ENCODE measurements at places on chromosomes 2 and 18. TPM values are rescaled to one million over a fixed set of nuclear protein-coding genes. Genes with fewer than 3 reads are reported as not detected.

DNA sequence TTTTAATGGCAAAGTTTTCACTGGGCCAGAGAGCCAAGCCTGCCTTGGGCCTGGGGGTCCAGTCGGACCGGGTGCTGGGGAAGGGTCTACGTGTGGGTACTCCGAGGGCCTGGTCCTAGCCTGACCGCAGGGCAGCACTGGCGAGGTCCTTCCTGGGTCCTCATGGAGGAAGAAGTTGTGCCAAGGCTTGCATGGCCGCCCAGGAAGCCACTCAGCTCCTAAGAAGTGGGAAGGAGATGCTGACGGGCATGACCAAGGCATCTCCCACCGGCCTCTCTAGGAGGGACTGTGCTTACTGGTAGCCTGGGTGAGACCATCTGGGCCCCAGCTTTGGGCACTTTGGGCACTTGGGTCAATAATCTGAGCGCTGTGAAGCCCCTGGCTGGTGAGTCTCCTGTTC, 22.6 kb downstream of the CIB4 start:
- peak; percentile 26 for DNase-seq

DNA sequence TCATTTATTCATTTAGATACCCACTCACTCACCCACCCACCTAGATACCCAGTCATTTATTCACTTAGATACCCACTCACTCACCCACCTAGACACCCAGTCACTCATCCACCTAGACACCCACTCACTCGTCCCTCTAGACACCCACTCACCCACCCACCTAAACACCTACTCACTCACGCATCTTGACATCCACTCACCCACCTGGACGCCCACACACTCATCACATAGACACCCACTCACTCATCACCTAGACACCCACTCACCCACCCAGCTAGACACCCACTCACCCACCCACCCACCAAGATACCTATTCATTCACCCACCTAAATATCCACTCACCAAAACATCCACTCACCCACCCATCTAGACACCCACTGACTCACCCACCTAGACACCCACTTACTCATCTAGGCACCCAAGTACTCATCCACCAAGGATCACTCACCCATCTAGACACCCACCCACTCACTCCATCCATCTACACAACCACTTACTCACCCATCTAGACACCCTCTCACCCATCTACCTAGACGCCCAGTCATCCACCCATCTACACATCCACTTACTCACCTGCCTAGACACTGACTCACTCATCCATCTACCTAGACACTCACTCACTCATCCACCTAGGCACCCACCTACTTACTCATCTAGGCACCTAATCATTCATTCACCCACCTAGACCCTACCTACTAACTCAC, 723.7 kb upstream of the RAB6C start:
- no peak for DNase-seq

GRCh38 chr18:65661391-65661790, 89.4 kb upstream of the CDH7 start:
- DNase-seq = no peak

GRCh38 chr2:70596293-70596692, 42.7 kb upstream of the TGFA start:
- no peak for DNase-seq

DNA sequence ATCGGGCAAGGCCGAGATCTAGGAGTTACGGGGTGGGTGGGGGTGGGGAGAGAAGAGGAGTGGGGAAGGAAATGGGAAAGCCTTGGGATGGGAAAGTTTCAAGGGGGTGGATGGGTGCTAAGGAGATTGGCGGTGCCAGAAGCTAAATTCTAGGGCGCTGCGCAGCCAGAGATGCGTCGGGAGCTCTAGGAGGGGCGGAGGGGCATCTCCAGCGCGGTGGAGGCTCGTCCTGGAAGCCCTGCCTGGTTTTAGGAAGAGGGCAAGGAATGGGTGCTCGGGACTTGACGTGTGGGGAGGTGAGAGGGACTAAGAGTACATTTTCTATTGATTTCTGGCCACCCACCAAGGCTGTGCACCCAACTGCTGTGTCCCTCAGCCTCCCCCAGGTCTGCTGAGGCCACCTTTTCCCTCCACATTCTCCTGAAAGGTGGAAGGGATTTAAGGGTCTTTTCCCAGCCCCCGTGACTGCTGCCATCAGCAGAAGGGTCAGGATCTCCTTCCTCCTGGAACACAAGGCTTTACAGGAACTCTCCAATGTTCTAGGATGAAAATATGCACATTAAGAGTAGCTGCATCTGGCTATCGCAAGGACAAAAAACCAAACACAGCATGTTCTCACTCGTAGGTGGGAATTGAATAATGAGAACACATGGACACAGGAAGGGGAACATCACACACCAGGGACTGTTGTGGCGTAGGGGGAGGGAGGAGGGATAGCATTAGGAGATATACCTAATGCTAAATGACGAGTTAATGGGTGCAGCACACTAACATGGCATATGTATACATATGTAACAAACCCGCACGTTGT, 1.4 kb downstream of the C2orf72 start:
- no peak for DNase-seq

GRCh38 chr2:85015653-85016360, 44.8 kb downstream of the KCMF1 start:
- DNase-seq = no peak

GALNT3 gene
- total RNA-seq = 78.5 TPM

SEH1L gene
- 28.4 TPM for total RNA-seq

DNA sequence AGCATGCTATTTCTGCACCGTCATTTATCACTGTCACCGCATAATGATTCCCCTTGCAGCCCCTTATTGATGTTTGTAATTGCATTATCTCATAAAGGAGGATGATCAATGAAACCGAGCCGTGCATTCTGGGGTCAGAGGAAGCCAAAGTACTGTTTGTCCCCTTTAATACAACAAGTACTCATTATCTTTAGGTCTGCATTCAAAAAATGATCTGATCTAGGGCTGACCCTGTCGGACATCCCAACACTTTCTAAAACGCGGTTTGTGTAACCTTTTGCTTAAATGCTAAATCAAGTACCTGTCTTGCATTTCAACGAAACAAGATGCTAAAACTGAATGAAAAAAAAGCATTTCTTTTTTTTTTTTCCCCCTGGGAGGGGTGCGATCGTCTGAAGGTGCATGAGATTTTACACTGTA, 143.8 kb downstream of the MEIS1 start:
- DNase-seq = no peak

DNA sequence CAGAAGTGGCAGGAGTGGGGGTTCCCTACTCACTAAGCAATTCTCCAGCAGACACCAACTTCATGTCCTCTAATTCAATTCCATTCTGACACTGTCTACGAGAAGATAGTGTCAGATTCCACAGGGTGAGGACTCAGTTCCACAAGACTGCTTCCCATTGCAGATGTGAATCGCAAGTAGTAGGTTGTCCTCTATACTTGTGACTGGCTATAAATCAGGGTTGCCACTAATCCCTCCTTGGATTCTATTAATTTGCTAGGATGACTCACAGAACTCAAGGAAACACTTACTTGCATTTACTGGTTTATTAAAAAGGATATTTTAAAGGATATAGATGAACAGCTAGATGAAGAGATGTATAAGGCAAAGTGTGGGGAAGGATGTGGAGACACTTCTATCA, 184.1 kb upstream of the ACVR2A start:
- no peak for DNase-seq

GRCh38 chr2:109454765-109455394, 158.9 kb downstream of the SEPTIN10 start:
- no peak for DNase-seq

DNA sequence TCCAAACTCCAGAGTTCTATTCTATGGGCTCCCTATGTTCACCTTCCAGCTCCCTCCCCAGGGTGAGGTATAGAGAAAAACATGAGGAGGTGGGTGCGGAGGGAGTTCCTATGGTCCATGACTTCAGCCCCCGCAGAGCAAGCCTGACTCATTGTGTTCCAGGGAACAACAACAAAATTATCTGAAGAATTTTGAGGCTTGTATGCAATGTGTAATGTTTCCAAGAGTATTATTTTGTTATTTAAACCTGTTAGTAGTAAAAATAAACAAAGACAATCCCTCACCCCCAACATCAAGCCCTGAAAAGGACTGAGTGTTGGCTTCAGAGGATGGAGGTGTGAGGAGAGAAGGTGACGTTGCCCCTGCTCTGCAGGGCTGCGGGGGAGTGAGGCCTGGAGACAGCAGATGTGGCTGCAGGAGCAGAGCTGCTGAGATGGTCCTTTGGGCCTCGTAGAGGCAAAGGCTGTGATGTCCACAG, 29.0 kb downstream of the LAMA3 start:
- DNase-seq = no peak

GRCh38 chr2:99448556-99448955, 41.3 kb downstream of the REV1 start:
- no peak for DNase-seq

GRCh38 chr2:135667045-135667444, 74.6 kb upstream of the UBXN4 start:
- DNase-seq = no peak

DNA sequence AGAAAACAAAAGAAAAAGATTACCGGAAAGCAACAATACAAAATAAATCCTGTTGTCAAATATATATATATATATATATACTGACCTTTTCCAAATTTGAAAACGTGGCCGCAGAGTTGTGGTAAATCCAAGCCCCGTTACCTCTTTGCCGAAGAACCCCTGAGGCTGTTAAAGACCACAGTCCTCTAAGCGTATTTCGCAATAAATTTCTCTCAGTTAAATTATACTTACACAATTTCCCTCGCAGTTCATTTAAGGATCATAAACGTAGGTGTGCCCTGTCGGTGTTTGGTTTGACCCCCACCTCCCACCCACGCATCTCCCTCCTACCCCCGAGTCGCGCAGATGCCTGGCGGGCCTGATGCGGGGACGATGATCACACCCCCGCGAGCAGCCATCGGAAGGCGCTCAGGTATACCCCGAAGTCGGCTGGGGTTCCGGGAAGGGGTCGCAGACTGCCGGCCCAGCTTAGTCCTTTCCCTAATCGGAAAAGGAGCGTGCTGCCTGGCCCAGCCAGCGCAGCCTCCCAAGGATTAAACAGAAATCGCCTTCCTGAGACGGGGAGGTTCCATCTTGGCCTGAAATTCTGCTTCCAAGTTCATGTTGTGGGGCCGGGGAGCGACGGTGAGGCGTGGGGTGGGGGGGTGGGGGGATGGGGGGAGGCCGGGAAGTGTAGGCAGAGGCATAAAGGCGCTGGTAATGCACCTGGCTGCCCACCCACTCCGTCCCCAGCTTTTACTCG, 2.9 kb upstream of the MEIS1 start:
- no peak for DNase-seq

DNA sequence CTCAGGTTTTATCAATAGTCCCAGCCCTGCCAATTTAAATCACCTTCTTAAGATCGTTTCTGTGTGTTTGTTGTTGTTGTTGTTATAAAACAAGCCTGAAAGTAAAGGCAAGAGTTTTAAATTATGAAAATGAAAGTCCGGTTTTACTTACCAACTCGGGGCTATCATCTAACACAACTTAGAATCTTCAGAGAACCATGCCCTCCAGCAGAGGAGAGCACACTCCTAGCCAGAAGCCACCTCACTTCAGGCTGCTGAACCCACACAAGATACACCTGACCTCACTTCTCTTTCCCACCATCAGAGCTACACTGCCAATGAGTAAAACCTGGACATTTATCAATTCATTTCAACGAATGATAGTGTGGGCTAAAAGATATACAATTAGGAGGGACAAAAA, 335.2 kb downstream of the IRS1 start:
- DNase-seq = no peak

C2orf66 gene
- not detected for total RNA-seq

IL36A gene
- total RNA-seq = not detected

DNA sequence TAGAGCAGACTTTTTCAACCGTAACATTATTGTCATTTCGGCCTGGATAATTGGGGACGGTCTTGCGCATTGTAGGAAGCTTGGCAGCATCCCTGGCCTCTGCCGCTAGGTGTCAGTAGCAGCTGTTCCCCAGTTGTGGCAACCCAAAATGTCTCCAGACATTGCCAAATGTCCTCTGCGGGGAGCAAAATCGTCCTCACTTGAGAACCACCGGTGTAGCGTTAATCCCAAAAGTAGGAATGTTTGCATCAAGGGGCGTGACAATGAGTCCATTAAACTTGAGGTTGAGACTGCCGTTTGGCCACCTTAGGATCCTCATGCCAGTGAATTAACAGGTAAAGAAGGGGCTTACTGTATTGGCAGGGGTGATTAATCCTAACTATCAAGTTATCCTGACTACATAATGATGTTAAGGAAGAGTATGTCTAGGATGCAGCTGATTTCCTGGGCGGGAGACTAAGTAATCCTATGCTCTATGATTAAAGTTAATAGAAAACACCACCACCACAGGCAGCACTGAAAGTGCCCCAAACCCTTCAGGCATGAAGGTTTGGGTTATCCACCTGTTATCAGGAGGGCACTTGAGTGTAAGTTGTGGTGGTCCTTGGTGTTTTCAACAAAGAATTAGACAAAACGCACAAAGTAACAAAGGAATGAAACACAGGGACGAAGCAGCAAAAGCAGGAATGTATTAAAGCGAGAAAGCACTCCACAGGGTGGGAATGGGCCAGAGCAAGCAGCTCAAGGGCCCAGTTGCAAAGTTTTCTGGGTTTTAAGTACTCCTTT, 4.9 kb upstream of the ZC3H8 start:
- peak; percentile 82 for DNase-seq

GRCh38 chr2:46334389-46335271, 37.4 kb downstream of the EPAS1 start:
- DNase-seq = no peak

- no peak for DNase-seq
These were observed 29.1 kb downstream of the FAM178B start for GRCh38 chr2:96957244-96957643.

DNA sequence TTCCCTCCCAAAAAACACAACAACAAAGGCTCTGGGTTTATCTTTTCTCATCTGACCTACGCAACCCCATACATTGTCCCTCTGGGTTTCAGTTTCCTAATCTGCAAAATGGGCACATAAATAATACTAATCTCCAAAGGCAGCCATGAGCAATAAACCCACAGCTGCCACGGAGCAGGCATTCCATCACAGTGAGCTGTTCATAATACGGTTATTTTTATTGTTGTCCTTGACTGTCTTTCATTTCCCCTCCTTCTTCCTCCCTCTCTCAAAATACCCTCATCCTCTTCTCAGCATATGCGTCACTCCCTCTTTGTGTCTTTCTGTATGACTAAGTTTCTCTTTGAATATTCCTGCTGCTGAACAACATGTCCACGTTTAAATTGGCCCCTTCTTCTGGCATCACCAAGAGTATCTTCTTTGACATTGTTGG, 129.8 kb upstream of the CAB39 start:
- no peak for DNase-seq

DNA sequence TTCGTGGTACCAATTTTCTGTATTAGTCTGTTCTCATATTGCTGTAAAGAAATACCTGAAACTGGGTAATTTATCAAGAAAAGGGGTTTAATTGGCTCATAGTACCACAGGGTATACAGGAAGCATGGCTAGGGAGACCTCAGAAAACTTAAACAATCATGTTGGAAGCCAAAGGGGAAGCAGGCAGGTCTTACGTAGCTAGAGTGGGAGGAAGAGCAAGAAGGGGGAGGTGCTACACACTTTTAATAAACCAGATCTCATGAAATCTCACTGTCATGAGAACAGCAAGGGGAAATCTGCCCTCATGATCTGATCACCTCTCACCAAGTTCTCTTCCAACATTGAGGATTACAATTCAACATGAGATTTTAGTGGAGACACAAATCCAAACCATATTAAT, 226.8 kb upstream of the TPO start:
- DNase-seq = no peak

All from thyroid gland (tissue), 4 donors.